ENCODE measurements at places on chromosomes 16 and 17.
A peak's percentile ranks its signal among the peaks of the same experiment; 100 is the strongest.

- DNase-seq = no peak
- no peak overlapping the region for H3K27ac ChIP-seq
- no peaks in the 10 kb centered on the region for H3K4me1 ChIP-seq
- H3K36me3 ChIP-seq = no peaks in the 10 kb centered on the region
- no peak overlapping the region for H3K4me3 ChIP-seq
Observed at GRCh38 chr17:69936996-69937395, 138.0 kb upstream of the KCNJ16 start.

DNA sequence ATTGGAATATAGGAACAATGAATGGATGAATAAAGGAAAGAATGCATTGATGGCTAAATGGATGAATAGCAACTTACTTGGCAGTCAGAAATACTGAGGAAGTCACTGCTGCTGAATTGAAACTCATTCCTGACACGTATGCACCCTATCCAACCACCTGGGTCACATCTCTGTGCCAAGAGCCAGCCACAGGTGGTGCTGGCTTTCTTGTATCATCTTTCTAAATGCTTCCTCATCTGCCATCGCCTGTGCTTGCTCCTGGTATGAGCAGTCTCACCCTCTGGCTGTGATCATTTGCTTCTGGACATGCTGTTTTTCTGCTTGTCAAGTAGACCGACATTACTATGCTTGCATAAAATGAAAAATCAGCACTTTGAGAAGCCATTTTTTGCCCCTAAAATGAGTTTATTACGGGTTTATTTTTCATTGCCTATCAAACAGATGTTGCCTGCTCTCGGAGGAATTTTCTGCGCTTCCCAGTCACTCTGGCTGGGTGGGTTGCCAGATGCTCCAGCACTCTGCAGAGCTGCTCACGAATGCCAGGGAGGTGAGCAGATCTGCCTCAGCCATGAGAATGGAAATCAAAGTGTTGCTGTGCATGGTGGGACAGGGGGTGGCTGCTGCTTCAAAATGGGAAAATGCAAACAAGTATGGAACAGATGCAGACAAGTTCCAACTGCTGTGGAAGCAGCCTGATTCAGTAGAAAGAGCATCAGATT lies 1349.6 kb upstream of the CDH8 start:
- no peaks in the 10 kb centered on the region for H3K27me3 ChIP-seq
- H3K27ac ChIP-seq = no peak overlapping the region
- no peaks in the 10 kb centered on the region for H3K36me3 ChIP-seq
- no peak overlapping the region for H3K4me3 ChIP-seq
- no peaks in the 10 kb centered on the region for H3K4me1 ChIP-seq

DNA sequence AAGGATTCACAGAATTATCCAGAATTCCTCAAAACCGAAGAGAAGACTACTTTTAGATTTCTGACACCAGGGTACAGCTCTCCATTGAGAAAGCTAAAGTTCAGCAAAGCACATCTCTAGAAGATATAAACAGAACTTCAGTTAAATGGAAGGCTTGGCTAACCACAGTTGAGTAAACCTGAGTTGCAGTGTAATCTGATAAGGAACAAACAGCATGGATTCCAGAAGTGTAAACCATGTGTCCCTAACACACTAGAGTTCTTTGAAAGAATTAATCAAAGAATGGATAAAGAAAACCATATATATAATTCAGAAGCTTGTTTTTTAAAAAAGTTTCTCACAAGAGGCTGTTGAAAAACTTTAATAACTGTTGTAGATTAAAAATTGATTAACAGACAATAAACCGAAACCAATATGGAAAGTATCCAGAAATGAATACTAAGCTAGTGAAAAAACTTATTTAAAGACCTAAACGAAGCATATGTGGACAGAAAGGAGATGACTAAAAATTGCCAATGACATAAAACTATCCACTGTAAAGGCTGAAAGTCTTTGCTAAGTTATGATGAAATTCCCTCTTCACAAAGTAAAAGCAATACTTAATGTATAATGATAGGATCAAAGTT lies 4.3 kb downstream of the RNF43 start:
- H3K27me3 ChIP-seq = peaks cover 4% of the 10 kb centered on the region
- no peaks in the 10 kb centered on the region for H3K36me3 ChIP-seq
- H3K4me3 ChIP-seq = no peak overlapping the region
- peak; percentile 25 for DNase-seq
- H3K4me1 ChIP-seq = no peaks in the 10 kb centered on the region

GRCh38 chr16:66551788-66552285 lies 539 bp upstream of the CKLF start:
- no peak for DNase-seq

- H3K27ac ChIP-seq = peak overlapping the region; percentile 88
- peak overlapping the region; percentile 71 for H3K4me3 ChIP-seq
- DNase-seq = peak; percentile 54
- H3K4me1 ChIP-seq = peaks cover 24% of the 10 kb centered on the region
- H3K36me3 ChIP-seq = peaks cover 26% of the 10 kb centered on the region
Observed at GRCh38 chr17:41785091-41785858, 1.2 kb downstream of the JUP start.

DNA sequence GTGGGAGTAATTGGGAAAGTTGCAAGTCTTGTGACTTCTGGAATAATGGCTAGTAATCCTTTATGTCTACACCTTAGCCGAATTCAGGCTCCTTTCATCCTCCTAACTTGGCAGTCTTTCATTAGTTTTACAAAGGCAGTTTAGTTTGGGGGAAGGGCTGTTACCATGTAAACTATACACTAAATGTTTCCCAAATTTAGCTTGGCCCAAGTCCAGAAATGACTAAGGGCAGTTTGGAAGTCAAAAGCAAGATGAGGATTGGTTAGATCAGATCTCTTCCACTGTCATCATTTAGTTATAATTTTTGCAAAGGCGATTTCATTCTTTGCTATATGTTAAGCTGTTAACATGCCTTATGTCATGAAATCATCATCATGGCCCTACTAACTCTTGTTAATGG lies 115.4 kb upstream of the CACNG3 start:
- no peaks in the 10 kb centered on the region for H3K36me3 ChIP-seq
- no peaks in the 10 kb centered on the region for H3K27me3 ChIP-seq

DNA sequence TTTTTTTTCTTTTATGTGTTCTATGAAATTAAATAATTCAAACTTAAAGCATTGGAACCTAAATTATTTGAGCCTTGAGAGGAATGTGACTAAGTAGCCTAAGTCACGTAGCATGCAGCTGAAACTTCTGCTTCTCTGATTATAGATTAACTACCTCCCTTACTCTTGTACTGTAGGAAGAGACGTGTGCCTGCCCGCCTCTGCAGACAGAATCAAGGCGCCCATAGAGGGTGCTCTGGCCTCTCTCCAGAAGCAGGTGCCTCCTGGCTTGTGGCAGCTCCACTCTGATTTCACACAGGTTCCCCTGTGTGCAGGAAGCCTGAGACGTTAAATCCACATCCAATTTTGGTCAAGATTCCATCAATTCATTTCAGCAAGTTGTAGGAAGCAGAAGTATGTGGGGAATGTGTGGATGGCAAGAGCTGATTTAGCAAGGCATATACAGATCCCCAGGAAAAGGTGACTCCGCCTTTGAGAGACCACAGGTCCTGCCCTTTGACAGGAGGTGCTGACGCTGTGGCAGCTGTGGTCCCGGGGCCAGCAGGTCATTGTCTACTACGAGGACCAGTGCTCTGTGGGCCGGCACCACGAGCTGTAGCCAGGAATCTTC lies 1418.8 kb downstream of the CDH11 start:
- peak overlapping the region; percentile 48 for H3K27ac ChIP-seq
- H3K4me3 ChIP-seq = no peak overlapping the region
- no peaks in the 10 kb centered on the region for H3K27me3 ChIP-seq
- DNase-seq = no peak
- H3K36me3 ChIP-seq = no peaks in the 10 kb centered on the region

GRCh38 chr17:33611532-33611931 lies 318.4 kb upstream of the ASIC2 start:
- H3K27me3 ChIP-seq = no peaks in the 10 kb centered on the region
- H3K36me3 ChIP-seq = no peaks in the 10 kb centered on the region
- H3K4me1 ChIP-seq = no peaks in the 10 kb centered on the region
- no peak overlapping the region for H3K4me3 ChIP-seq

DNA sequence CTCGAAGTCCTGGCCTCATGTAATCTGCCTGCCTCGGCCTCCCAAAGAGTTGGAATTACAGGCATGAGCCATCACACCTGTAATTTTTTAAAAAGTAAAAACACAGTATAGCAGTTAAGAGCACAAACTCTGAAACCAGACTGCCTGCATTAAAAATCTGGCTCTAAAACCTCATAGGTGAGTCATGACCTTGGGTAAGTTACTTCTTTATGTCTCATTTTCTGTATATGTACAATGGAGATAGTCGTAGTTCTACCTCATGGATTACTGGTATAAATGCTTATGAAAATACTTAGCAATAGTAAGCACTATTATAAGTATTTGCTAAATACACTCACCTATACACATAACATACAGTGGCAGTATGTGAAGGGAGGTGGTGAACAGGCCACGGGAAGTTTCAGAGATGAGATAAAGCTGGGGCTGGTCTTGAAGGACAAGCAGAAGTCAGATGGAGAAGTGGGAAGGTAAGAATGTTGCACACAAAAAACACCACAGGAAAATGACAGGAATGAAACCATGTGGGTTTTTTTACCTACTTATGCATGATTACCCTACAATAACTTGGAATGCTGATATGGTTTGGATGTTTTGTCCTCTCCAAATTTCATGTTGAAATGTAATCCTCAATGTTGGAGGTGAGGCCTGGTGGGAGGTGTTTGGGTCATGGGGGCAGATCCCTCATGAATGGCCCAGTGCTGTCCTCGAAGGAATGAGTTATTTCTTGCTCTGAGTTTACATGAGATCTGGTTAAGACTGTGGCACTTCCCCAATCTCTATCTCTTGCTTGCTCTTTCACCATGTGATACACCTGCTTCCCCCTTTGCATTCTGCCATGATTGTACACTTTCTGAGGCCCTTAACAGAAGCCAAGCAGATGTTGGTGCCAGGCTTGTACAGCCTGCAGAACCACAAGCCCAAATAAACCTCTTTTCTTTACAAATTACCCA lies 33.9 kb downstream of the ZNF652 start:
- no peaks in the 10 kb centered on the region for H3K27me3 ChIP-seq
- H3K27ac ChIP-seq = no peak overlapping the region
- peaks cover 5% of the 10 kb centered on the region for H3K4me1 ChIP-seq
- H3K36me3 ChIP-seq = no peaks in the 10 kb centered on the region
- H3K4me3 ChIP-seq = no peak overlapping the region

DNA sequence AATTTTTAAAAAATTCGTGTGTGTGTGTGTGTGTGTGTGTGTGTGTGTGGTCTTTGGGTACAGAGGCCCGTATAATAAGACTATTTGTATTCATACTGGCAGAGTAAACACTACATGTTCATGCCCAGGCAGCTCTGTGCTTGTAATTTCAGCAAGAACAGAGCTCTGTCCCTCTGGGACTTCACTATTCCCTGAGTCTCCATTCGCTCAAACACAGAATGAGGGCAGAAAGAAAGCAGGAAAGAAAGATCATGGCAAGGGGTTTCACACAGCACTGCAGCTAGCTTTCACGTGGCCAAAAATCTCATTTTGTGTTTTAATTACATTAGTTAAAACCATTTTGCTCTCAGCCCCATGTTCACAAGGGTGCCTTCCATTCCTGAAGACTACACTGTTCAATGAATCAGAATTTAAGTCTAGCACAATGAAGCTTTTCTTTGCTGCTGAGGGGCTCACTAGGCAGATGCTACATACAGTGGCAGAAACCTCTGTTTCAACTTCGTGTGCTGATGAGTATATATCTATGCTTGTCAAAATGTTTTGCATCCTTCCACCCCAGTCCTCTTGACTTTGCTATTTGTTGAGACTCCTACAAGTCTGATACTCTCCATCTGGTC lies 198.4 kb upstream of the C17orf78 start:
- no peak overlapping the region for H3K4me3 ChIP-seq
- no peaks in the 10 kb centered on the region for H3K27me3 ChIP-seq
- peaks cover 4% of the 10 kb centered on the region for H3K4me1 ChIP-seq
- peak overlapping the region; percentile 33 for H3K27ac ChIP-seq

- no peaks in the 10 kb centered on the region for H3K36me3 ChIP-seq
- H3K27ac ChIP-seq = no peak overlapping the region
- peak; percentile 57 for DNase-seq
Observed at GRCh38 chr17:77882481-77883212, 75.9 kb upstream of the TNRC6C start.

GRCh38 chr17:44930667-44931066 lies 15.4 kb upstream of the GFAP start:
- DNase-seq = no peak
- no peak overlapping the region for H3K4me3 ChIP-seq
- H3K27ac ChIP-seq = no peak overlapping the region
- peaks cover 7% of the 10 kb centered on the region for H3K36me3 ChIP-seq
- no peaks in the 10 kb centered on the region for H3K4me1 ChIP-seq
- no peaks in the 10 kb centered on the region for H3K27me3 ChIP-seq

GRCh38 chr17:7852919-7853690 lies 1.8 kb upstream of the TMEM88 start:
- DNase-seq = no peak
- H3K27me3 ChIP-seq = no peaks in the 10 kb centered on the region
- H3K36me3 ChIP-seq = peaks cover 60% of the 10 kb centered on the region

DNA sequence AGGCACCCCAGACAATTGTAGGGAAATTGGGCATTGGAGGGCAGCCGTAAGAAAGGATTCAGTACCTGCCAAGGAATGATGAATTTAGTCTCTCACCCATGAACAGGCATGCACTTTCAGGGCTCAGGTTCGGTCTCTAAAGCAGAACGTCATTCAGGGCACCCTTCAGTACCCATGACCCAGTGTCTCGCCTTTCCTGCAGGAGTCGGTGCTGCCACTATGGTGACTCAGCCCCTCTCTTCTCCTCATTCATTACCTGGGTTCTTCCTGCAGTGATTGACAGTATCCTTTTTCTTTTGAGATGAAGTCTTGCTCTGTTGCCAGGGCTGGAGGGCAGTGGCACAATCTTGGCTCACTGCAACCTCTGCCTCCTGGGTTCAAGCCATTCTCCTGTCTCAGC lies 8.4 kb downstream of the SOST start:
- peaks cover under 1% of the 10 kb centered on the region for H3K4me1 ChIP-seq
- no peak overlapping the region for H3K27ac ChIP-seq
- no peak overlapping the region for H3K4me3 ChIP-seq
- no peak for DNase-seq

DNA sequence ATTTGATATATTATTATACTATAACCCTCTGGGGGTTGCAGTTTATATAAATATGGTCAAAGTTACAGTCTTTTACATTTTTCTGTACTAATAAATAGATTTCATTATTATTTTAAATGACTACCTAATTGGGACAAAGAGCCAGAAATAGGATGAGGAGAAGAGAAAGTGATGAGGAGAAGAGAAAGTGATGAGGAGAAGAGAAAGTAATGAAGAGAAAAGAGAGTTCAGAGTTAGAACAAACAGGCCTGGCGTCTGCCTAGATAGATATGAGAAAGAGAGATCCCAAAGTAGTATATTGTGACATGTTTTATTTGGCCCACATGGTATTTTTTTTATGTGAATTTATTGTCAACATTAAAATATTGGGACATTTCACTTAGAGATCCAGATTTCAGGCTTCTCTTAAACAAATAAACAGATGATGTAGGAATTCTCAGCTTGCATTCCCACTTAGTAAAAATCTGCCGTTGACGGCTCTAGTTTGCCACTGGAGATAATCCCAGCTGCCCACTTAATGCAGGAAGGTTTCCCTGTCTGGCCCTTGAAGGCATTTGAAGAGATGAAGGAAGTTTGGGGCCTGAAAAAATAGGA lies 210.7 kb downstream of the STX8 start:
- no peaks in the 10 kb centered on the region for H3K36me3 ChIP-seq
- H3K4me1 ChIP-seq = peaks cover 12% of the 10 kb centered on the region
- no peak overlapping the region for H3K4me3 ChIP-seq
- no peaks in the 10 kb centered on the region for H3K27me3 ChIP-seq
